Fibroblast of the aortic adventitia (primary cell): ENCODE measurements at places on chromosomes 1 and 21. TPM values are rescaled to one million over a fixed set of nuclear protein-coding genes. Genes with fewer than 3 reads are reported as not detected.

Gene RPS6KC1
- 29.7 and 70.3 TPM in 2 replicates for total RNA-seq

Gene ITLN1
- 0.49 TPM in 1 of 2 replicates, not detected in the other for total RNA-seq

Gene CD5L
- not detected in 2 replicates for total RNA-seq

Gene OPTC
- total RNA-seq = not detected in 2 replicates

Gene GNG4
- not detected in 2 replicates for total RNA-seq
